ENCODE measurements at places on chromosomes 6 and 20.

DNA sequence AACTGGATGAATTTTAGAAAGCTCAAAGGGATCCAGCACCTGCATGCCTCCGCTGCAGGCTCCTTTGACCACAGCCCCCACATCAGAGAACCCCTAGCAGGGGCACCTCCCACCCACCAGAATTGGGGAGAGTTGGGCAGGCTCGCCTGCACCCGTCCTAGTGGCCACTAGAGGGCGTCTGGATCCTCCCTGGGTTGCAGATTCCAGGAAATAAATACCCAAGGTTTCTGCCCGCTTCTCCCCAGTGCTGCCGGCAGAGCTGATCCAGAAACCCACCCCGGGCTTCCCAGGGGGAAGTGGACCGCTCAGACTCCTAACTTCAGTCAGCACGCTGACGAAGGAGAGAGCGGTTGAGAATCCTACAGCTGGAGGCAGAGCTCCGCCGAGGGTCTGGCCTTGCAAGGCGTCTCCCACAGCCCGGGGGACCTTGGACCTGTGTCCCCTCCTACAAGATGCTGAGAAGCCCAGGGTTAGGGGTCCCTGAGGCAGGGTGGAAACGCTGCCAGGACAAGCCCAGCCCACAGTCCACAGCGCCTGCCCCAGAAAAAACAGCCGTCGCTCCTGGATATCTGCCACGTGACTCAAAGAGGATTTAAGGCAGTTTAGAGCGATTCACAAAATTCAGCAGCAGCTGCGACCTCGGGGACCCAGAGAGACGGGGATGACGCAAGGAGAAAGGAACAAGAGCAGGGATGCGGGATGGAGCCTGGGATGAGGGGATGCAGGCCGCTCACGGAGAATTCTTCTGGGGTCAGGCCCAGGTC, 32.6 kb upstream of the PHACTR3 start:
- DNase-seq, result no peak

- no peak for DNase-seq
Observed at GRCh38 chr20:347640-348484, 951 bp downstream of the NRSN2 start.

GRCh38 chr6:164247106-164247505, 832.6 kb downstream of the QKI start:
- no peak for DNase-seq

DNA sequence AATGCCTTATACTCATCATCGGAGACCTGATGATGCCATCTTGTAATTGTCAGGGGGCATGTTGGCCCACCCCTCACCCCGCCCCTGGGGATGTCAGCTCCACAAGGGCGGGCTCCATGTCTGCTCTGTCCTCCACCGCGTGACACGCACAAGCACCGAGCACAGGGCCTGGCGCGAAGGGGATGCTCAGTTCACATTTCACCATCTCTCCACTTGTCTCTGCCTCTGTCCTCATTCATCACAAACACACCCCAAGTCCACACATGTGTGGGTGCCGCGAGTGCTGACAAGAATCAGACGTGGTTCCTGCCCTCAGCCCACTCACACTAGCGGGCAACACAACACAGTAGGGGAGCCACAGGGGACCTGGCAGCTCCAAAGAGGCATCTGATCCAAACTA, 151.2 kb upstream of the PTPN1 start:
- DNase-seq, result no peak

- DNase-seq, result no peak
Observed at GRCh38 chr20:3239867-3240775, 1.1 kb upstream of the SLC4A11 start.

DNA sequence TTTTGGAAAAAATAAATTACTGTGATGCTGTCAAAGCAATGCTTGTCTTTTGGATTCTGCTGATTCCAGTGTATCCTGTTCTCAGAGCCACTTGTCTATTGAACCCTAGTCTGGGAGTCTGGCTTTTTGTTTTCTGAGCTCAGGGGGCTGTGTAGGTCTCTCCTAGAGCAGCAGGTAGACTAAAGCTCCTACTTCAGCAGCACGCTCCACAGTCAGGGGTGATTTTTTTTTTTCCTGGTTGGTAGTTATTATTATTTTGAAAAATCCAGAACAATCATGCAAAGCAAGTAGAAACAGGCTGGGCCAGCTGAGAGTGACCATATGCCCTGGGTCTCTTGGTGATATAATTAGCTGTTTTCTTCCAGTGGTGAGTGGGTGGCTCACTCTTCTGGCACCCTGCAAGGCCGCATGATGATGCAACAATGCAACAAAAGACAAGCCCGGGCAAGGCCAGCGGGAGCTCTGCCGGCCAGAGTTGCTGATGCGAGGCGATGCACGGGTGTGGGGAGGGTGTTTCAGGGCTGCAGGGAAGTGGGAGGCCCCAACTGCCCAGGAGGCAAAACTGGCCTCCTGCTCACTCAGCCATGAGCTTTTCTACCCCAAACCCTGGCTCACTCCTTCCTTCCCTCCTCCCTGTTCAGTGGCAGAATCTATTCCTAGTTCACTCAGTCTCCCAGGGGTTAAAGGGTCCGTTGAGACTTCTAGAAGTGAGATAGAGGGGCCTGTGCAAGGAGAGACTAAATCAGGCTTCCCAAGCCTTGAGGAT, 11.5 kb upstream of the CDKN1A start:
- no peak for DNase-seq

DNA sequence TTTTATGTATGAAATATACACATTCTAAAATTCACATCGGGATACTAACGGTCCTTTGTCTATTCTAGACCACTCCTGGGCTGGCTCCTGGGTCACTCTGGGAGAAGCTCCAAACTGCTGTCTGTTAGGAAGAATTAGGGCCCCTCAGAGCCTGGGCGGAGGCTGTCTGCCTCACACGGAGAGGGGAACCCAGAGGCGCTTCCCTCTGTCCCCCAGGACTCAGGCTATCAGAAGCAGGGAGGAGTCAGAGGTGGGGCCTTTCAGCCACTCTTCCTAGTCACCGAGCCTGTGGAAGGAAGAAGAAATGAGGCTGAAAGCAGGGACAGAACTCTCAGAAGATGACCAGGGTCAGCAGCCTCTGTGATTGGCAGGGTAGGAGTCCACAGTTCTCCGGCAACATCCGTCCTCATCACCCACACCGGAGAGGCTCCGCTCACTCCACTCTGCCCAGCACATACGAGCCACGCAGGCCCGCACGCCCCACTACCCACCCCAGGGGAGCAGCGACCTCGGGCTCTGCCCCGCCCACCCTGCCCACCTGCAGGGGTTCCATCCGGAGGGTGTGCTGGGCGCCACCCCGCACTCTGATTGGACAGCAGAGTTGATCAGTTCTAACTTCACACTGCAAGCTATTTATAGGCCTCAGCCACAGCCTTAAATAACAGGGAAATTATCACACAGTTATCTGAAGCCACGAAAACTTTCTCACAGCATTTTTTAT, 182.1 kb upstream of the AFDN start:
- no peak for DNase-seq

DNA sequence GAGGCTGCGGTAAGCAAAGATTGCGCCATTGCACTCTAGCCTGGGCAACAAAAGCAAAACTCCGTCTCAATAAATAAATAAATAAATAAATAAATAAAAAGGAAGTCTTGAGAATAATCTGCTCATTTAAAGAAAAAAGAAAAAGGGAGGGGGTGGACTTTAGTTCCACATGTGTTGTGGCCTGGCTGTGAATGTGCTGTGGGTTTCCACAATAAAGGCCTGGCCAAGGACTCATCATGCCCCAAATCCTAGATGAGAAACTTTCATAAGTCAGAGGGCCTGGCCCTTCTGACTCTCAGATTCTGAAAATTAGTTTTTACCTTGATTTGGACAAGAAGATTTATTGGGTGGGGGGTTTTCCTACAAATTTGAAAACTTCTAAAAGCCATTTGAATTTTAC, 48.4 kb downstream of the RIOK1 start:
- no peak for DNase-seq

- peak; percentile 65 for DNase-seq
Observed at GRCh38 chr6:90285611-90286381, 10.8 kb downstream of the BACH2 start.

DNA sequence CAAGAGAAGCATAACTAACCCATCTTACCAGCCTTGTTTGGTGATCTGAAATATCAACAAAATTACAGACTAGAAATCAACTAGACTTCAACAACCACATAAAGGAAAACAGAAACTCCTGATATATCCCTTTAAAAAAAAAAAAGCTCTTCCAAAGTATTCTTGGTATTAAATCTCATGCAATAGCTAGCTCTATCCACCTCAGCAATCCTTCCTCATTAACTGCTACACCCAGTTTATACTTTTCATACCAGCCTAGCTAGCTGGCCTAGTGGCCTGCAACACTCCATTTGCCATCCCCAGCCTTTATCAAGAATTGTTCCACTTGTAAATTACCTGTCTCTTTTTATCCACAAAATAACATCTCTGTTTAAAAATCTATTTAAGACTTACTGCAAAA, 69.0 kb downstream of the BACH2 start:
- no peak for DNase-seq

- DNase-seq, result no peak
Observed at GRCh38 chr6:170423814-170424603, 117.5 kb downstream of the FAM120B start.

DNA sequence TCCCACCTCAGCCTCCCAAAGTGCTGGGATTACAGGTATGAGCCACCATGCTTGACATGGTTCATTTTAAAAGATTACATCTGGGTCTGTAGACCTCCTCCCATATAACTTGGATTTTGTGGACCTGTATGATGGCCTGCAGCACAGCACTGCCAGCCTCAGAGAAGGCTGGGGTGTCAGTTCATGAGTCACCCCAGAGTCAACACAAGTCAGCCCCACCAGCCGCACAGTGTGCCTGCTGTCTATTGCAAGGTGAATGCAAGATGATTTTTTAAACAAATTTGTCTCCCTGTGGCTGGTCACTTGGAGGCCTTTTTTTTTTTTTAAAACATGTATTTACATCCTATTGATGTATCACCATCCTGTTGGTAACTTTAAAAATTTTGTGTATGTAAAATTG, 76.7 kb downstream of the RREB1 start:
- no peak for DNase-seq

- DNase-seq, result no peak
Observed at GRCh38 chr6:112469306-112469705, 122.2 kb downstream of the RFPL4B start.

DNA sequence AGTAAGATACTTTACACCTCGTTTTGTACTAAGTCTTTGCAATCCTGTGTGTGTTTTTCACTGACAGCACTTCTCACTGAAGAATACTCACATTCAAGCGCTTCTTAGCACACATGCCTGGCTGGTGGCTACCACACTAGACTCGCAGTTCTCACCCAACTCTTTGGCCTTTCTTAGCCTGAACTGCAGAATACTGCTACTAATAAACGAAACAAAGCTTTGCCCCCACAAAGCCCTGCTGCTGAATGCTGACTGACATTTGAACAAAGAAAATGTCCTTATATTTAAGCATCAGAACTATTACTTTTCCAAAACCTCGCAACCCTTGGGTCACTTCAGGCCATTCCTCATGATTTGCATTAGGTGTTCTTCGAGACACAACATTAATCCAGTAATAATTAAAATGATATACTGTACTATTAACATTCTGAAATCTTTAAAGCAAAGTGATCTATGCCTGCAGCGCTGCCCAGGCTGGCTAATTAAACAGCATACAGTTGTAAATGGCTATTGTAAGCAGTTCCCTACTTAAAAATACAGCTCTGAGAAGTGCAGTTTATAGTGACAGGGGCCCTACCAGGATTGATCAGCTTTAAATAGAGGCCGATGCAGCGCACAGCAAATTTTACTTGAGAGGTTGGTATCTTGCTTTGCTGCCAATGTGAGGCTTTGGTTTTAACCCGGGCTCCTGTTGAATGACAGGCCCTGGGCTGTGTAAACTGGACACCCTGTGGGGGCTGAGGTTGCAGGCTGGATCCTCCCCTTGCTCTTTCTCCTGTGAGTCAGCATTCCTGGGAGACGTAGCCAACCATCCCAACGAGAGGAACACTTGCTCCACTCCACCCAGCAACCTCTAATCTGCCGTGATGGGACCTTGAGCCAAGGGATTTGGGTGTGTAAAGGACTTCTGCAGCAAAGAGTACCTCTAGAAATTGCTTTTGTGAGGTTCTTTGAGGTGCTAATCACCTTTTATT, 899.0 kb downstream of the TFAP2A start:
- no peak for DNase-seq

DNA sequence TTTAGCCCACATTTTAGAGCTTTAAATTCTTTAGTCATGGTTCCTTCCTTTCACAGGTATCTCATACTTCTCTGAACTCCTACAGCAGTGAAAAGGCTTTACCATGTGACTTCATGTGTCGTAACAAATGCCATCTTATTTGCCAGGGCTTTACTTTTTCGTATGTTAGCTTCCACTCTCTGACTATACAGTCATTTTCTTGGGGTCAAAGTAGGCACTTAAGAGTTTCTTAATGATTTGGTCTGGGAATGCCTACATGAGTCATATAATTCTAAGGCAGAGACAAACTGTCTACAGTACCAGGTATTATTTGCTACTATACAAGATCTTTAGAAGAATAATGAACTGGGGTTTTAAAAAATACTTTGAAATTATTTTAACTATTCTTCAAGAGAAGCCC, 15.0 kb downstream of the RAB23 start:
- no peak for DNase-seq

- DNase-seq, result no peak
Observed at GRCh38 chr6:15074806-15075205, 171.1 kb upstream of the JARID2 start.

DNA sequence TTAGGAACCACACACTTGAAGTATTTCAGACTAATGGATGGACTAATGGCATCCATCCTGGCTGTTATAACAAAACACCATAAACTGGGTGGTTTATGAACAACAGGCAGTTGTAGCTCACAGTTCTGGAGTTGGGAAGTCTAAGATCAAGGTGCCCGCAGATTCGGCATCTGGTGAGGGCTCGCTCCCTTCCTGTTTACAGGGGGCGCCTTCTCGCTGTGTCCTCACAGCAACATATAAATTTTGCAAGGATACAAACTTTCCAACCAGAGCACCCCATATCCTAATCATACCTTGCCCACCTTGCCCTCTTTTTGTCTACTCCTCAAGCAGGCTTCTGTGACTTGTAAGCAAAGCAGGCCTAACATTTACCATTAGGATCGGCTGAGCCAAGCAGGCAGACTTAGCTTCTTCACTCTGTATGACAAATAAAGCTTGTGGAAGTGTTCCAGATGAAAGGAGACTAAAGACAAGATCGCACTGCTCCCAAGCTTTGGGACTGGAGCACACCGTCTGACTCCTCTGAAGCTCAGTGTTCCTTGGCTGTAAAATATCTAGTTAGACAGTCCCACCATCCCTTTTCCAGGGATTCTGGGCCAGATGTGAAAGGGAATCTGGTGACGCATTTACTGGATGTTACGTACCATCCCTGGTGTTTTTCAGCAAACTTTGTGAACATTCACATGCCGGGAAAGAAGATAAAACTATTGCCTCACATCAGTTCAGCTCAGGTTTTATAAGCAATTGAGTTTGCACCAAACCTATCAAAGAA, 34.9 kb downstream of the GFOD1 start:
- DNase-seq, result no peak

GRCh38 chr6:53873922-53874321, 79.1 kb downstream of the LRRC1 start:
- no peak for DNase-seq

GRCh38 chr6:25035174-25035511, 99.4 kb upstream of the RIPOR2 start:
- DNase-seq, result no peak
